SIG-M5 (cell line): ENCODE measurements at places on chromosomes 1 and 21.
A peak's percentile ranks its signal among the peaks of the same experiment; 100 is the strongest.

- DNase-seq = no peak
Measured at GRCh38 chr21:42129300-42130266, 58.5 kb downstream of the UMODL1 start.

- DNase-seq = no peak
Measured at GRCh38 chr1:22676916-22677583, 24.0 kb downstream of the C1QB start.

DNA sequence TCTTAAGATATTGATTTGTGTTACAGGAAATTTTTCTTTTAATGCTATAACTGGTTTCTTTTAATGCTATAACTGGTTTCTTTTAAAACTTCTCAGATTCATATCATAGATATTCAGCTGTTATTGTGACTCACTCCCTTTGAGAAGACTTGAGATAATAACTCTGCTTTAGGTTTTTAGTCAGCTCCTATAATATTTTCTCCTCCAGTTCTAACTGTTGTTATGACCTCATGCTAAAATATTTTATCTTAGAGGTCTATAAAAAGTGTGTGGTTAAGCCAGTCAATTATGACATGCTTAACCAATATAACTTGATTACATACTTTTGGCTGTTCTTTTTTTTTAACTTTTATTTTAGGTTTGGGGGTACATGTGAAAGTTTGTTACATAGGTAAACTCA lies 280.2 kb downstream of the PTGER3 start:
- DNase-seq = no peak

- DNase-seq = no peak
Measured at GRCh38 chr21:28138272-28138671, 854.4 kb downstream of the LTN1 start.

GRCh38 chr1:31453384-31454079 lies 40.5 kb downstream of the SERINC2 start:
- no peak for DNase-seq

- no peak for DNase-seq
Measured at GRCh38 chr1:184388971-184389370, 2.1 kb downstream of the C1orf21 start.

- DNase-seq = no peak
Measured at GRCh38 chr1:156392452-156392853, 23.4 kb downstream of the RHBG start.

DNA sequence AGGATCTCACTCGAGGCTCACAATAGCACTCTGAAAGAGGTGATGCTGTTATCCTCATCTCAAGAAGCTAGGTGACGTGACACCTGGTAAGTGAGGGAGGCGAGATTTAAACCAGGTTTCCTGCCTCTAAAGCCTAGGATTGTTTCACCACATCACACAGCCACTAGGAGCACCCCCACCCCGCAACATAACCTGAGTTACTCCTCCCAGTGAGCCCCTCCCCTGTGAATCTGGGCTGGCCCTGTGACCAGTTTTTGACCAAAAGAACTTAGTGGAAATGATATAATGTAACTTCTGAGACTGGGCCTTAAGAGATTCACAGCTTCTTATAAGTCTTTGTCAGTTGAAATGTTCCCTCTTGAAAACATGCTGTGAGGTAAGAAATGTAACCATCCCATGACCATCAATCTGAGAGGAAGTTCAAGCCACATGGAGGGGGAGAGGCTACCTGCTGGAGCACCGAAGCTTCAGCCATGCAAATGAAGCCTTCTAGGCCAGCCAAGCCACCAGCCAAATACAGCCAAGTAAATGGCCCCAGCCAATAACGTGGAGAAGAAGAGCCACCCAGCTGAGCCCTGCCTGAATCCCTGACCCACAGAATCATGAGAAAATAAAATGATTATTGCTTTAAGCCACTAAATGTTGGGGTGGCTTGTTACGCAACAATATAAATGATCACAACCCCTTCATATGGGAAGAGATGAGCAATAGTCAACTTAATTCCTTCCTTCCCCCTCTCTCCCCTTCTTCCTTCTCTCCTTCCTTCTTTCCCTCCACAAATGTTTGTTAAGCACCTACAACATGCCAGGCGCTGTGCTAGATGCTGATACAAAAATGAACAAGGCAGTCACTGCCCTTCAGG lies 61.0 kb upstream of the FAM20B start:
- no peak for DNase-seq

- no peak for DNase-seq
Measured at GRCh38 chr1:28902738-28903137, 11.6 kb upstream of the EPB41 start.

- DNase-seq = no peak
Measured at GRCh38 chr1:234996245-234996757, 132.3 kb downstream of the TOMM20 start.

DNA sequence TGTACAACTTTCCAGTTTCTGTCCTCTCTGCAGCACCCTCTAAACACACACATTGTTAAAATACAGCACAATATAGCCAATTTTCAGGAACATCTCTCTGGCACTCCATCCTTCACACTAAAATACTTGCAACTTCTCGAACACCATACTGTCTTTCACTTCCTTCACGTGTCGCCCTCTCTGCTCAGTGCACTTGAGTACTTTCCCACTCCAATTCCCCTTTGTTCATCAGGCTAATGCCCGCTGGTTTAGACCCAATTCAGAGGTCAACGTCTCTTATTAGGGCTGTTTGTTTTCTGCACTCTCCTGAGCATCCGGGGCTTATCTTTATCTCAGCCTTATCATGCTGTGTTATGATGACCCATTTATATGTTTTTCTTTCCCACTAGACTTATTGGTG lies 238.2 kb upstream of the SGIP1 start:
- no peak for DNase-seq

DNA sequence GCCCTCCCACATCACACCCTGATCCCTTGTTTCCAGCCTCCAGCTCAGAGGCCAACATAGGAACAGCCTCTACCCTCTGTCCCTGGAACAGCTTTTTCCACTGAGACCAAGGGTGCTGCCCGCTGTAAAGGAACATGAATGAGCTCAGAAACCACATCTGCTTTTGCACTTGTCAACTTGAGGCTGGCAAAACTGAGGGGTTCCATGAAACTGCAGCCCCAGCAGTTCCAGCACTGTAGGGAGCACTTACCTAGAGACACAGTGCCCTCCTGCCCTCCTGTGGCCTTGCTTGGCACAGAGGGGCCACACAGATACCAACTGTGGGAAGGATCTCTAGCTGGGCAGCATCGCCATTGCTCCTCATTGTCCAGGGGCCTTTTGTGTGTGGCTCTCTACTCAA lies 51.7 kb downstream of the ITPKB start:
- DNase-seq = no peak

DNA sequence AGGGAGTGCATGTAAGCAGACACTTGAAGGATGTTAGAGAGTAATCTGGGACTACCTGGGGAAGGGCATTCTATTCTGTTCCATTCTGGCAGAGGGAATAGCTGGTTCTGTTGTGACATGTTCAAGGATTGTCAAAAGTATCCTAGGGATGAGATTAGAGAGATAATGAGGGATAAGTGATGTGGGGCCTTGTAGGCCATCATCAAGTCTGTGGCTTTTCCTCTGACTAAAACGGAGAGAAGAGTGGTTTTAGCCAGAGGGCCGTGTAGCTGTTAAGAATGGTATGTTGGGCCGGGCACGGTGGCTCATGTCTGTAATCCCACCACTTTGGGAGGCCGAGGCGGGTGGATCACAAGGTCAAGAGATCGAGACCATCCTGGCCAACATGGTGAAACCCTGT lies 23.6 kb downstream of the TGFB2 start:
- no peak for DNase-seq

- no peak for DNase-seq
Measured at GRCh38 chr21:42527489-42528158, 14.0 kb downstream of the SLC37A1 start.

DNA sequence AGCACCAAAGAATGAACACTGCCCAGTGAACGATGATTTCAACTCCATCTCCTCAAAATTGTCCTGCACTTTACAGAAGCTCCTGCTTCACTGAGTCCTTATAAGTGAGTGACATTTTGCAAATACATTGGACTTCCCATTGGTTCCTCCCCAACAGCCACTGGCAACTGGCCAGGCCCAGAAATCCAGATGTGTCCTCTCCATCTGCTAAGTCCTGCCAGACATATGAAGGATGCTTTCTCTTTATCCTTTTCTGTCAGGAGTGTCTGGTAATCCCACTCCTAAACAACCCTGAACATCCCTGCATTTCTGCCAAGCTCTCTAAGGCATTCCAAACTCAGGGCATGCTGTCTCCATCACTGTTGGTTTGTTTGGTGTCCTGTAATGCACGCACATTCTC lies 271.8 kb downstream of the RRAGC start:
- DNase-seq = no peak

GRCh38 chr1:187010571-187011309 lies 182.0 kb downstream of the PLA2G4A start:
- DNase-seq = no peak

DNA sequence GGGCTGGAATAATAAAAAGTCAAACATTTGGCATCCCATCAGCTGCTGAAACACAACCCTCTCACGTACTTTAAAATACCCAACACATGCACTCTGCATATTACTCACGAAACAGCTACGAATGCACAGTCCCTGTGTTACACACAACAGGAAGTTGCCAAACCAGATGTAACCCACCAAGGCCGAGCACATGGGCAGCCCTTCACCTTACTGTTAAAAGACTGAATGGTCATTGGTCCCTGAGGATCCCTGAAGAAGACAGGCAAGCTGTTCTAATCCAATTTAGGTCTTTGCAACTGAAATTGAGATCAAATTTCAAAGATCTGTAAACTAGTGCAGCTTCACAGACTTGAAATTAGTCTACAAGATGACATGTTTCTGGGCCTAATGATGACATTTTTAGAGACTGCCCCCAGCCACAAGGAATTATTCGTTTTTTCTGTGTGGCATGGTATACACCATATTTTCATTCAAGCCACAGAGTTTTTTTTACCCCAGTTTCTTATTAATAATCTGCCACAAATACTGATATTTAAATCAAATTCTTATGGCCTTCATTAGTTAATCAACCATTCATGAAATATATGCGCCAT lies 25.6 kb upstream of the IER5 start:
- DNase-seq = peak; percentile 54

DNA sequence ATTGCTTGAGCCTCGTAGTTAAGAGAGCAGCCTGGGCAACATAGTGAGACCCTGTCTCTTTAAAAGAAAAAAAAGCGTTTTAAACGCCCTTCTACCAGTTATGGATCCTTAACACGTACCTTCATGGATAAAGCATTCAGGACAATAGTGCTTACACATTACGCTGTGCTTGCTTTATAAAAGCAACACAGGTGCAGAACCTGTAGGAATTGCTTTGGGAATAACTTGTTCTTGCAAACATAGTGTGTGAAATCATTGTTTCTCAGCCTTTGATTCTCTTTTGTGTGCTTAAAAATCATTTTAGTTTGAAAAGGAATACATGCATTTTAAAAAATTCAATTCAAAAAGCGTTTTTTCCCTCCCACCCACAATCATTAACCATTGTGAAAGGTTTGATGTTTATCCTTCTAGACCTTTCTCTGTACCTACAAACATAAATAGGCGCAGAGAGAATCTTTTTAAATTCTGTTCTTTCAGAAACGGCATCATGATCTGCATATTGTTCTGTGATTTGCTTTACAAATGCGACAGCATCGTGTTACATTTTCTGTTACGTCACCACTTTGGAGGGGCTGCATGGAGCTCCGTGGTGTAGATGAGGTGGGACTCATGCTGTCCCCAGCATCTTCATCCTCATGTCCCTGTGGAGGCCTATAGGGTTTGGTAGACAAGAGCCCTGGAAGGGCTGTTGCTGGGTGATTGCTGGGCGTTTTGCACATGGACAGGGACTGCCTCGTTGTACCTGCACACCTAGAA lies 54.6 kb downstream of the SPSB1 start:
- DNase-seq = no peak

- no peak for DNase-seq
Measured at GRCh38 chr21:33866826-33867225, 48.8 kb downstream of the ATP5PO start.

- no peak for DNase-seq
Measured at GRCh38 chr1:106571109-106571508, 485.4 kb upstream of the PRMT6 start.

DNA sequence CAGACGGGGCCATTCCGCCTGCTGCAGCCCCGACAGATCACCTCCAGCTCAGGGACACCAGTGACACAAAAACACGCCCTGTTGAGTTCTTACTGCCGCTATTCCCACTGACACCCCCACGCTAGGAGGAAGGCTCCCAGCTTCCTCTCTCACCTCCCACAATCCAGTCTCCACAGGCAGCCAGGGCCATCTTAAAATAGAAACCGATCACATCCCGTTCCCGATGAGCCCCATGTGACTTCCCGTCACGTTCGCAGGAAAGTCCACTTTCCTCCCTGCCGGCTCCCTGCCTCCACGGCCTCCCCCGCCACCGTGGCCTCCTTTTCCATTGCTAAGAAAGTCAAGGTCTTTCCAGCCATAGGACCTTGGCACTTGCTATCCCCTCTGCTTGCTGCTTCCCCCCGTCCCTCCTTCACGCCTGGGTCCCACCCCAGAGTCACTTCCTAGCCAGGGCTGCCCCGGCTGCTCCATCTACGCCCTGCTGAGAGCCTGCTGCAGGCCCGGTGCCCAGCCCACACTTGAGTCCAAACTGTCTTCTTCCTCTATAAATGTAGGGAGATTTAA lies 24.0 kb upstream of the DDOST start:
- no peak for DNase-seq

DNA sequence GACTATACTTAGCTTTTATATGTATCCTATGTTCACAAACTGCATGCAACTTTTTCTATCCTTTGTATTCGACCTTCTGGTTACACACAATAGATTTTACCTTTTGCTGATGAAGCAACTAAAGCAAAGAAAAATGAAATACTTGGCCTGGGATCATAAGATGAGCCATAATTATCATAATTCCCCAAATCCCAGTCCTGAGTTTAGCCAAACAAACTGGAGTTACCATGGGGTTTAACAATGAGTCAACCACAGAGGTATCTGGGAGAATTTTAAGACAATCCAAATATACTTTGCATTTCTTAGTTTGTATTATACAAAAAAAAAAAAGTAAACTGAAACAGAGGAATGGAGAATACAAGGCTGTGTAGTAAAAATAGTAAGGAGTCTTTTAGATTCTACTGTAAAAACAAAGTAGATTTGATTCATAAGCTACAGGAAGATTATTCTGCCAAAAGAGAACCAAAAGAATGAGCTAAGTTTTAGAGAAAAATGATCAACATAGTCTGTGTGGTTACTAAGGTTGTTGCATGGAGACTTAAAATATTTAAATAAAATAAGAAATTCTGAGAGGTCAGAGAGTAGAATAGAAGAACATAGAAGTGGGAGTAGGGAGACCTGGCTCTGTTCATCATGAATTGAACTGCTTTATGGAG lies 60.4 kb upstream of the GORAB start:
- no peak for DNase-seq

GRCh38 chr1:29396438-29397255 lies 160.3 kb downstream of the PTPRU start:
- DNase-seq = no peak
